Activated naive CD4-positive, alpha-beta T cell treated with anti-CD3 and anti-CD28 coated beads, Interleukin-2, amount 50 U/mL, for 72 hours (primary cell): ENCODE measurements at places on chromosomes 3 and 15. TPM values are rescaled to one million over a fixed set of nuclear protein-coding genes. Genes with fewer than 3 reads are reported as not detected.

The FOXL2NB gene
- not detected for total RNA-seq

The SCAMP2 gene
- 79.5 TPM for total RNA-seq

DNA sequence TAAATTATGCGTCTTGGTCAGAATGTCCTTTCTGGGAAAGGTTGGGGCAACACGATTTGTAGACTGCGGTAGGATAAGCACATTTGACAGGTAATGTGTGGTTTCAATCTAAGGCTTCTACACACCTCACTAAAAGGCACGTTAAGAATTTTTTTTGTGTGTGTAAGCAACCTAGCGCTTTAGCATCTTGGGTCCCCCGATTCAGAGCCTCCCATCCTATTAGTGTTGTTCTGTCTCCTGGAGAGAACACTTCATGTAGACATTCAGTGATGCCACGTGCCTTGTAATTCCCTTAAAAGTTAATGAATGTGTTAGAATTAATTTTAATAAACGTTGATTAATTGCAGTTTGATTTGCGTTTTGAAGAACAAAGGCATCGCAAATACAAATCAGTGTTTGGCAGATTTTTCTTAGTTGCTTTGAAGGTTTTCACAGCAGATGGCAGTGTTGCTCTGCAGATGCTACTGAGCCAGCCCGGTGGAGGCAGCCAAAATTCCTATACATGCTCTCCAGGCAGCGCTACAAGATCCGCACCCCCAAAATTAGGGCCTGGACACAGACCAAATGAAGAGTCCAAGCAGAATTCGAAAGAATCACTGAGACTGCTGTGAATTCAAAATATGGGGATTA lies 63.5 kb downstream of the OTOL1 start:
- DNase-seq, result no peak

GRCh38 chr3:105798381-105798934 lies 70.4 kb downstream of the CBLB start:
- DNase-seq, result no peak

The EPHA6 gene
- not detected for total RNA-seq

GRCh38 chr3:111592143-111592542 lies 3.0 kb downstream of the ZBED2 start:
- DNase-seq, result no peak

DNA sequence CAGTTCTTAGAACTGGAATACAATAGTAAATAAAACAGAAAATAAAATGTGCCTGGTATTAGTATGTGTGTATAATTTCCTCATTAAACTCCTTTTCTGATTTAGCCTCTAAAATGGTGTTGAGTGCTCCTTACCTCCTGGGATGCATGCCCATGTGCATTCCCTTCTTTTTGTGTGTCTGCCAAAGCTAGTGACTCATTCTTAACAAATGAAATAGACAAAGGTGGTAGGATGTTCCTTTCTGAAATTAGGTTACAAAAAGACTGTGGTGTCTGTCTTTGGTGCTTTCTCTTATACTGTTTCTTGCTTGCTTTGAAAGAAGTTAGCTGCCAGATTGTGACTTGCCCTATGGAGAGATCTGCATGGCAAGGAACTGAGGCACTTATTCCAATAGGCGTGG lies 623.7 kb downstream of the GRM7 start:
- no peak for DNase-seq

GRCh38 chr15:52240166-52240565 lies 49.0 kb upstream of the GNB5 start:
- no peak for DNase-seq

The HYAL1 gene
- total RNA-seq, result 0.39 TPM

The SLC24A5 gene
- total RNA-seq, result not detected

The RETNLB gene
- total RNA-seq, result not detected

DNA sequence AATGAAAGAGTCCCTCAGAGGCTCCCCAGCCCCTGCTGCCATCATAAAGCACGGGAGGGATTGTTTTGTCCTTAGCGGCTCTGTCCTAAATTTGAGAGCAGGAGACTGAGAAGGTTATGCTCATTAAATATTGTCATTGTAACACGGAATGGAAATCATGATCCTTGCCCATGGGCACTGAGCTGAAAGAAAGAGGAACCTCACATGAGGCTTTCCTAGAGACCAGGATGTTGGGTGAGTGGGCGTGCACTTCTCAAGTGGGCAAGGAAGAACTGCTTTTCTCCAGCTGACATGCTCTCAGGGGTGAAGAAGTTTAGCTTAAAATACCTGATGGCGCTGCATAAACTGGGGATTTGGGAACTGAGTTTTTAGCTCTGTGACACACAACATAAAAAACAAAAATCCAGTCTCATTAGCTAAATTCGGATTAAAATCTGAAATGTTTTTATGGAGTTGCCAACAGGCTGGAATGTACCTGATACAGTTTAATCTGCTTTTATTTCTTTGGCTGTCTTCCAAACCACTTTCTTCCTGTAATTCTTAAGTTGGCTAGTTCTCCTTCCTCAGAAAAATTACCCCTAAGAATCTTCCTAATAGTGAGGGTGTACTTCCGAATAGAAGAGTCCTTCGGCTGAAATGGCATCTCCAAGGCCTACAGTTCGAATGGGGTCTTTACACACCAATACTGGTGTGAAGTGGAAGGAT lies 31.7 kb downstream of the ADPGK start:
- no peak for DNase-seq

GRCh38 chr3:150409512-150410310 lies 1.6 kb downstream of the TSC22D2 start:
- DNase-seq, result peak; percentile 83

DNA sequence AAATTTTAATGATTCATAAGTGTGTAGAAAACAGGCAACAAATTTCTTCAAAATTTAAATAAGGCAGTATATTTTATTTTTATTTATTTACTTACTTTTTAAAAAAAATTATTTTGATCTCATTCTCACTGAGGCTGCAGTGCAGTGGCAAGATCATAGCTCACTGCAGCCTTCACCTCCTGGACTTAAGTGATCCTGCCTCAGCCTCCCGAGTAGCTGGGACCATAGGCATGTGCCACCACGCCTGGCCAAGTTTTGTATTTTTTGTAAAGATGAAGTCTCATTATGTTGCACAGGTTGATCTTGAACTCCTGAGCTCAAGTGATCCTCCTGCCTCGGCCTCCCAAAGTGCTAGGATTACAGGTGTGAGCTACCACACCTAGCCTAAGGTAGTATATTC lies 61.2 kb upstream of the XRN1 start:
- no peak for DNase-seq

The CSK gene
- 297 TPM for total RNA-seq

DNA sequence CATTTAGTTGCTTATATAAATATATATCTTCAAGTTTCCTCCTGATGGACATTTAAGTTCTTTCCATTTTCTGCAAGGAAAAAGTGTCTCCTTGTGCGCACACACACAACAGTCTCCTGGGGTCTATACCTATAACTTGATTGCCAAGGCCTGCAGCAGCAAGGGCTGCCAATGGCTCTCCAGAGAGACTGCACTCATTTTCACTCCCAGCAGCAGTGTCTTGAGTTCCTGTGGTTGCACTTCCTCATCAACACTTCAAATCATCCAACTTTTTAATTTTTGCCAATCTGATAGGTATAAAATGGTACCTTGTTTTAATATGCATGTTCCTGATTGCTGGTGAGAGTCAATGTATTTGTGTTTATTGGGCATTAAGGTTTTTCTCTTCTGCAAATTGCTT lies 23.1 kb downstream of the TNFAIP8L3 start:
- DNase-seq, result no peak

DNA sequence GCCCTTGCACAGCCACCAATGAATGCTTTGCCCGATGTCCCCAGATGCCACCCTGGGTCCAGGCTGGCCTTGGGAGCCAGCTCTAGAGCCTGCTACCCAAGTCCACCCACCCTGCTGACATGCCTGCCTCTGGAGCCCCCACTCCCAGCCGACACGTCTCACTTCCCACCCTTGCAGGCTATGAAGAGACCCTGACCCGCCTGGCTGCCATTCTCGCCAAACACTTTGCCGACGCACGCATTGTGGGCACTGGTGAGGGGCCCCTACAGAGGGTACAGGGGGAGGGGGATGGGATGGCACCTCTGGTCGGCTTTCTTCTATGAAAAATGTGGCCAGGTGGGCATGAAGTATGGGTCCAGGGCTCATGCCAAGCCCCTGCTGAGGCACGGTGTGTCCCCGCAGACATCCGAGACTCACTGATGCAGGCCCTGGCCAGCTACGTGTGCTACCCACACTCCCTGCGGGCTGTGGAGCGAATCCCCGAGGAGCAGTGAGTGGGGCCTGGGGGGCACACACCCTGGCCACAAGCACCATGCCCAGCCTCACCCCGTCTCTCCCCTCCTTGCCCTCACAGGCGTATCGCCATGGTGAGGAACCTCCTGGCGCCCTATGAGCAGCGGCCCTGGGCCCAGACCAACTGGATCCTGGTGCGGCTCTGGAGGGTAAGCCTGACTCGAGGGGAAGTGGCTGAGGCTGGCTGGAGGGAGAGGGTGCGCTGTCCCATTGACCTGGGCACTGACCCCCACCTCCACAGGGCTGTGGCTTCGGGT lies 6.0 kb downstream of the AMIGO3 start:
- DNase-seq, result peak; percentile 54

GRCh38 chr3:119323723-119324085 lies 29.5 kb downstream of the ARHGAP31 start:
- no peak for DNase-seq
